ENCODE measurements at places on chromosomes 6 and 20. TPM values are rescaled to one million over a fixed set of nuclear protein-coding genes. Genes with fewer than 3 reads are reported as not detected.

GRCh38 chr6:144066741-144067484 is 28.5 kb downstream of the SF3B5 start:
- H3K4me3 ChIP-seq = no peak overlapping the region
- DNase-seq = no peak
- H3K36me3 ChIP-seq = peaks cover 4% of the 10 kb centered on the region

GRCh38 chr20:15318682-15319081 is 981.3 kb upstream of the FLRT3 start:
- no peaks in the 10 kb centered on the region for H3K36me3 ChIP-seq
- no peaks in the 10 kb centered on the region for H3K4me1 ChIP-seq
- DNase-seq = no peak
- H3K27me3 ChIP-seq = no peaks in the 10 kb centered on the region
- H3K27ac ChIP-seq = no peak overlapping the region

DNA sequence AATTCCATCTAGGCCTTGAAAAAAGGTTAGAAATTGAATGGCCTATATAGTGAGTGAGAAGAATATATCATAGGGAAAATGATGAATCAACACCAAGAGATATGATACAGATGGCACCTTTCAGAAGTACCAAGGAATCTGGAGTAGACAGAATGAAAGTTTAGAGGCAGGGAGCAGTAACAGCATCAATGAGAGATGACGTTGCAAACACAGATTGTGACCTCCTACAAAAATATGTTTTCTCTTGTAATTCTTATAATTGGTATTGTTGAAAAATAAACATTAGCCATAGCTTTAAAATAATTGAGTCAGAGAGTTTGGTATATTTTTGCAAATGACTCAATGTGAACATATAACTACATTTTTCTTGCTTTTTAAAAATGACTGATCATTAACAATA is 1223.1 kb upstream of the GJE1 start:
- peaks cover 3% of the 10 kb centered on the region for H3K27me3 ChIP-seq
- no peak for DNase-seq
- H3K27ac ChIP-seq = no peak overlapping the region
- no peaks in the 10 kb centered on the region for H3K4me1 ChIP-seq
- peaks cover 11% of the 10 kb centered on the region for H3K36me3 ChIP-seq

- no peaks in the 10 kb centered on the region for H3K36me3 ChIP-seq
- H3K4me1 ChIP-seq = peaks cover 3% of the 10 kb centered on the region
- H3K4me3 ChIP-seq = no peak overlapping the region
These were observed 269.0 kb downstream of the COL12A1 start for GRCh38 chr6:74936886-74937285.

Gene F13A1
- total RNA-seq = not detected

Measured in endothelial cell (in vitro differentiated cells).